Activated T-cell treated with anti-CD3 and anti-CD28 coated beads for 1 hour (primary cell): ENCODE measurements at places on chromosomes 2 and 18.

DNA sequence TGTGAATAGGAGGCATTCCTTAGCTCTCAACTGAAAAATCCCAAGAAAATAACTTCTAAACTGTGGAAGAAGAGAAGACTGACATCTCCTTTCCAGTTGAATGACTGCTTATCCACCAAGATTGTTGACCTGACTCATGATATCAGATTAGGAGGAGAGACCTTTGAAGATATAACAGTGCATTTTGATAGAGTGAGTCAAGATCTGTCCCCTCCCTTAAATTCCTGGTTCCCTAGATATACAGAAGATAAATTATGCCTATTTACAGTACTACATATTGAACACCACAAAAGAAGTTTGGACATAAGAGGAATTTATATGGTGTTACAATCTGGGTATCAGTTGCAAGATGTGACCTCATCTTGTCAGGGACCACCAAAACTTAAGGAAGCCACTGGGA lies 285.3 kb upstream of the ZSWIM2 start:
- no peak for DNase-seq

- no peak for DNase-seq
Measured at GRCh38 chr2:239283961-239284795, 116.6 kb downstream of the HDAC4 start.

GRCh38 chr2:15719566-15720313 lies 128.1 kb downstream of the DDX1 start:
- no peak for DNase-seq

- no peak for DNase-seq
Measured at GRCh38 chr2:81703831-81704230, 1399.3 kb upstream of the LRRTM1 start.

DNA sequence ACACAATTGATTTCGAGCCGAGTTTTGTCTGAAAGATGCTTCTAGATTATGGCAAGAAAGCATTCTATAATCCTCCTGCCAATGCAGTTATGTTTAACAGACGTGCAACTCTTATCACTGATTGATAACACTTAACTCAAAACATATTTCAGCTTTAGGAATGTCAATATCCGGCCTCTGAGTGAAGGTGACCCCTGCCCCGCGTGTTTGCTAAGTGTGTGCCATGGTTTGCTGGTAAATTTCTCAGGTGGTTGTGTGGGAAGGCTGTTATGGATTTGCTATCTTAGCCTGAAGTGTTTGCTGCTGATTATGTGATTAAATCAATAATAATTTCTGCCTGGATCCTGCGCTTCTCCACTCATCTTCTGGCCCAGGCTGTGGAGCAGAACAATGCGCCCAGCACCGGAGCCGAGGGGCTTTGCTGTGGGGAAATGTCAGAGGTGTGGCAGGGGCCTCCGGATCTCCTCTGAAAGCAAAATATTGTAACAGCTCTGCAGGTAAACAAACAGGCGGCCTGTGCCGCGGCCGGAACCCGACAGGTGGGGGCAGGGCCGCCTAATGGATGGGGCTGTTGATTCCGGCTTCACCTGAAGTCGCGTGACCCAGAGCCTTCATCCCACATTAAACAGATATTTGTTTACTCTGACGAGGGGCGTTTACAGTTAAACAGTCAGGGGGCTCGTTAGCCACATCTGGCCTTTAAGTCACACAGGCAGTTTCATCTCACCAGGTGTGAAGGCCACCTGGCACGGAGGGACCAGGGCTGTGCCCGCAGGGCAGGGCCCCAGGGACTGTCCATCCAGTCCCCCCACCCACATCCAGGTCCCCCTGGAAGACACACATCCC lies 210.7 kb upstream of the SALL3 start:
- DNase-seq = no peak

GRCh38 chr2:111898703-111899514 lies 502 bp downstream of the MERTK start:
- no peak for DNase-seq

GRCh38 chr2:122736279-122736678 lies 980.8 kb downstream of the TSN start:
- DNase-seq = no peak

DNA sequence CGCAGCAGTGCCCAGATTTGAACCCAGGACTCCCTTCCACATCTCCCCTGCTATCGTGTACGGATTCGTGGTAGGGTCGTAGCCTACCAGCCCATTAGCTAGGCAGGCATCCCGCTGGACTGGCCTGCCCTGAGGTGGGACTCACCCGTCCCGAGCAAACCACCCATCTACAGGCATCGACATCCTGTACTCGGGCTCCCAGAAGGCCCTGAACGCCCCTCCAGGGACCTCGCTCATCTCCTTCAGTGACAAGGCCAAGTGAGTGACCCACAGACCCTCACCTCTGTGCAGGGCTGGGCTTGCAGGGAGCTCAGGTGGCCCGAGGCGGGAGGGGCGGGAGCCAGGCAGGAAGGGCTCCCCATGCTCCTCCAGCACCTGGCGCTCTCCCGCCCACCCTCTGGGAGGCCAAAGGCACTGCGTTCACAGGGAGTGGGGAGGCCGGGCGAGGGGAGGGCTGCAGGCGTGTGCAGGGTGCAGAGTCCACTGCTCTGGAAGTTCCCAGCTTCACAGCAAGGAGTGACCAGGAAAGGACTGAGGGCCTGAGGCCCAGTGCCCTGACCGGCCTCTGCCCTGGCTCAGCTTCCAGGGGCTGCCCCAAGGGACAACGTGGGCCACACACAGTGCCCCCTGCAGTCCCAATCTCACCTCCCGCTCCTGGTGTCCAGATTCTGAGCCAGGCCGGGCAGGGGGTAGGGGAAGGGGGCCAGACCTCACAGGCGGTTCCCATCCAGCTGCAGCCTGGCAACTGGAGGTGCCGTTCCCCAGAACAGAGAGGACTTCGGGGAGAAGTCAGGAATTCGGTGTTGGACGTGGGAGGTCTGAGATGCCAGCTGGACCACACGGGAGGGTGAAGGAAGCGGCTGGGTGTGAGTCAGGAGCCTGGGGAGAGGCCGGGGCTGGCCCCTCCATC lies 5.4 kb downstream of the AGXT start:
- DNase-seq = no peak

DNA sequence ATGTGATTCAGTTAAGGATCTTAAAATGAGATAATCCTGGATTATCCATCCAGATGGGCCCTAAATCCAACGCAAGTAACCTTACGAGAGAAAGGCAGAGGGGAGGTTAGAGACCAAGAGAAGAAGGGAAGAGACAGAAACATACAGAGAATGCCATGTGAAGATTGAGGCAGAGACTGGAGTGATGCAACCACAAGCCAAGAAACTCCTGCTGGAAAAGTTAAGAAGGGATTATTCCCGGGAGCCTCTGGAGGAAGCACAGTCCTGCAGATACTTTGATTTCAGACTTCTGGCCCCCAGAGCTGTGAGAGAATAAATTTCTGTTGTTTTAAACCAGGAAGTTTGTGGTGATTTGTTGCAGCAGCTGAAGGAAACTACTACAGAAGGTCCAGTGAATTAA lies 992.7 kb downstream of the BCL11A start:
- DNase-seq = no peak

- DNase-seq = no peak
Measured at GRCh38 chr2:5546181-5546580, 146.0 kb upstream of the SOX11 start.

DNA sequence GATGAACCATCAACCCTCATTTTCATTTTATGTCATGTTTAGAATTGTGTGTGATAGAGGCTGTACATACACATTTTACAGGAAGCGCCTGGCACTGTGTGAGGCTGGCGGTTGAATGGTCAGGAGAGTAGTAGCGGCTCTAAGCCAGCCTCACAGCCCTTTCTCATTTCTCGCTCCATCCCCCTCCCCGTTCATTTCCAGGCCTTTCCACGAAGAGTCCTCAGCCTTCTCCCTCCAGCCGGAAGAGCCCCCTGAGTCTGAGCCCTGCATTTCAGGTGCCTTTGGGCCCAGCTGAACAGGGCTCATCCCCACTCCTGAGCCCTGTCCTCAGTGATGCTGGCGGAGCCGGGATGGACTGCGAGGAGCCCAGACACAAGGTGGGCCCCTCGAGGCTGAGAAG lies 51.8 kb downstream of the STK25 start:
- DNase-seq = no peak

DNA sequence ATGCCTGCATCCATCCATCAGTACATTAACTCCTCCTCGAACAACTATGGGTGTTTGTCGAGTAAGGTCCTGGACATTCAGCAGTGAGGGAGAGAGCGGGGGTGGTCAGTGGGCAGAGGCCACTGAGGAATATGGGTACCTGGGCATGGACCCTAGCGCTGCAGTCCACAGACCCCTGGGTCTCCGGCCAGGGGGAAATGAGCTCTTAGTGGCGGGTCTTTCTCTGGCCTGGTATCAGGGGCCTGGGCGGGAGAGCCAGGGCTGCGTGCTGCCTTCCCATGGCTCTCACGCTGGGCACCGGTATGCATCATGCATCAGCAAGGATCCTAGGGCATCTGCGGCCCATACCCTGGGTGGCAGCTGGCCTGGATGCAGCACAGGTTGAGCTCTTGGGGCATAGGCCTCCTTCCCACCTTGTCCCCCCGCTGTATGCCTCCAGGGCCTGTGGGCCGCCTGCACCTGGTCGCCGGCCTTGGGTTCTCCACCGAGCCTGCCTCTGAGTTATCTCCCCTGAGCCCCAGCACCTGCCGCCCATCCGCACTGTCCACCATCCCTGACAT lies 1.3 kb upstream of the MOCOS start:
- no peak for DNase-seq

- DNase-seq = no peak
Measured at GRCh38 chr2:61179701-61180639, 18.0 kb downstream of the C2orf74 start.

GRCh38 chr2:119076713-119077112 lies 81.8 kb downstream of the C1QL2 start:
- DNase-seq = no peak
